ENCODE measurements at places on chromosomes 3 and 15.

GRCh38 chr3:101163554-101163953 lies 156.8 kb downstream of the IMPG2 start:
- no peak for DNase-seq

GRCh38 chr3:22315925-22316324 lies 564.9 kb upstream of the ZNF385D start:
- no peak for DNase-seq

DNA sequence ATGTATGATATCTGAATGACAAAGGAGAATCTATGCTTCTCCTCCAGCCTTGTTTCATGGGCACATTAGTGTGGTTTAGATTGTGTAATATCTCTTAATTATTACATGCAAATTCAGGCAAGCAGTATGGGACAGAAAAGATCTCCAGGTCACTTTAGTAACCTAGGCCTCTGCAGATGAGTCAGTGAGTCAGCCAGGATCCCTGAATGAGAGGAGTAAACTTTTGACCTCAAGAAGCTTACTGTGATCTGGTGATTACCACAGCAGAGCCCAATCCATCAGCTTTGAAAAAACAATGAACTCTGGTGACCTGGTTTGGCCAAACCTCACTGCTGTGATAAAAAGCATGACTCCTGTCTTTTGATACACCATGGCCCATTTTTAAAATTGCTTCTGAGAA lies 107.8 kb downstream of the LRRN1 start:
- DNase-seq: no peak

DNA sequence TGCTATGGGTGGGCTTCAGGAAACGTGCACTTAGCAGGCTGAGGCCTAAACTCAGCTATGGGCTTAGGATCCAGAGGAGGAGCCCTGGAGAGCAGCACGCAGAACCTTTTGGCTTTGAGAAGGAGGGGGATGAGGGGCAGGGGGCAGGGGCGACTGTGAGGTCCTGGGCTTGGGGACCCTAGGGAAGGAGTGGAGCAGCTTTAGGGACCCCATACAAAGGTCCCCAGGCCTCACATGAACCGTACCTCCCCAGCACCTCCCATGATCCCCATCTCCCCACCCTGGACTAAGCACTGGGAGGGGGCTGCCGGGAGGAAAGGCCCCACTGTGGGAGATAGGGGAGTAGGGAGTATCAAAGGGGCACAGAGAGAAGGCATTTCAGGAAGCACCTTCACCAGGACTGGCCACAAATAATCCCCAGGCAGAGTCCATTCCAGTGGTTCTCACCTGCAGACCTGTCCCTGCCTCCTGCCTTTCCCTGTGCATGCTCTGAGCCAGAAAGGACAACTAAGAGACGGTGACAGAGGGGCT lies 62.0 kb upstream of the KLF13 start:
- no peak for DNase-seq

GRCh38 chr3:190064112-190064511 lies 56.6 kb downstream of the P3H2 start:
- DNase-seq: no peak

DNA sequence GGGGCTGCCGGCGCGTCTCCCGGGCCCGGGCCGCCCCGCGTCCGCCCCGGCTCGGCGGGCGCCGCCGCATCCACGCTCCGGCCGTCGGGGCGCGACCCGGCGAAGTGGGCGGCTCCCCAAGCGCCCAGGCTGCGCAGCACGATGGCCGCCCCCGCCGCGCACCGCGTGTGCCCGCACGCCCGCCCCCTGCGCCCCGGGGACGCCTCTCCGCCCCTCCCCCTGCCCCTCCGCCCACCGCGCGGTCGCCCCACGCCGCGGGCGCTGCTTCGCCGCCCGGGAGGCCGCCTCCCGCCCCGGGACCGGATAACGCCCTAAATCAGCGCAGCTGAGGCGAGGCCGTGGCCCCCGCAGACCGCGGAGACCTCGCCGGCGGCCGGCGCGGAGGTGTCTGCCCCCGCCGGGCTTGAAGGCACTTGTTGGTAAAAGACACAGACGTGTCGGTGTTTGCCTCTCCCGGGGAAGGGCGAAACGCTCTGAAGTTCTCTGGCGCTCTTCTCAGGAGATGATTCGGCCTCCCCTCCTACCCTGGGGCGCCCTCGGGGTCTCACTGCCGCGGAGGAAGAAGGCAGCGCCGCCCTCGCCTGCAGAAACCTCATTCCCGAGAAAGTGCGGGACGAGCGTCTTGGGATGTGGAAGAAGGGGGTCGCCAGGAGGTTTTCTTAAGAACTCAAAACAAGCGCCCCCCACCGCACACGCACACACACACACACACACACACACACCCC lies at the start of gene BNC1:
BNC1 (minus strand) TSS at position 106 of the 725 bp plus-strand sequence; CDS start at position 70, 36 bp downstream.
- no peak for DNase-seq

GRCh38 chr3:69941037-69941436 lies 58.5 kb upstream of the SAMMSON start:
- no peak for DNase-seq

GRCh38 chr3:62727536-62727935 lies 147.7 kb downstream of the CADPS start:
- DNase-seq: no peak

- no peak for DNase-seq
Observed at GRCh38 chr3:55571216-55571813, 84.2 kb upstream of the WNT5A start.

GRCh38 chr15:58064980-58065444 lies 499 bp downstream of the ALDH1A2 start:
- no peak for DNase-seq

DNA sequence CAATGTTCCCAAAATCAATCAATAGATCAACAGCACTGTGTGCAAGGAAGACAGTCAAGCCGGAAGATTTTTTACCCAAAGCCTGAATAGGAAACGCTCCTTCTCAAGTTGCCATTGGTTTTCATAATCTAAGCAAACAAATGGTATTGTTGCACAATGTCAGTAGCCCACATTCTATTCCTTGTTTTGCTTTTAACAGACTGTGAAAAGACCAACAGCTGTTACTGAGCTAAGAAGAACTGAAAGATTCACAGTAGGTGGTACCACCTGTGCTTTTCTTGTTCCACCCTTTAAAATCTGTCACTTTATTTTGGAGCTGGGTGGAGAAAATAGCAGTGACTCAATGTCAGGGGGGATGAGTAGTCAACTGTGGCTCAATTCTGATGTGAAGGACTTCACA lies 357.5 kb upstream of the CADM2 start:
- DNase-seq: no peak

All from left kidney (tissue), 8 donors.